ENCODE measurements at places on chromosomes 1 and 21.

GRCh38 chr21:37244501-37245095 is 22.5 kb downstream of the VPS26C start:
- no peak for DNase-seq

GRCh38 chr21:34690041-34690792 is 21.4 kb downstream of the CLIC6 start:
- no peak for DNase-seq

- no peak for DNase-seq
Observed at GRCh38 chr1:241215683-241216082, 141.3 kb downstream of the RGS7 start.

- no peak for DNase-seq
Observed at GRCh38 chr1:208074353-208074752, 163.4 kb upstream of the CD34 start.

DNA sequence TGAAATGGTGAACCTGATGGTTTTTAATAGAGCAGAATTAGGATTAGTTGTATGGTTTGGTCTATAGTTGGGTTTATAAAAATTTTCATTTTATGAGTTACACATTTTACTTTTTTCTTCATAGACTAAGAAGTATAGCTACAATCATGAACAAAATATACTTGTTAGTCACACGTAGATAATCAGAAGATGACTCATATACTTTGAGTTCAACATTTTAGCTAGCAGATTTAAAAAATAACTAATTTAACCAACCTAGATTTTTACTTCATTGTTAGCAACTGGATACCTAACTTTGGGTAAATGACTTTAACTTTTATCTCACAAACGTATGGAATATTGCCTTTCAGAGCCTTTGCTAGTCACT is 27.9 kb downstream of the MORC3 start:
- DNase-seq, result no peak

- DNase-seq, result no peak
Observed at GRCh38 chr21:46028573-46029091, 47.1 kb downstream of the COL6A1 start.

DNA sequence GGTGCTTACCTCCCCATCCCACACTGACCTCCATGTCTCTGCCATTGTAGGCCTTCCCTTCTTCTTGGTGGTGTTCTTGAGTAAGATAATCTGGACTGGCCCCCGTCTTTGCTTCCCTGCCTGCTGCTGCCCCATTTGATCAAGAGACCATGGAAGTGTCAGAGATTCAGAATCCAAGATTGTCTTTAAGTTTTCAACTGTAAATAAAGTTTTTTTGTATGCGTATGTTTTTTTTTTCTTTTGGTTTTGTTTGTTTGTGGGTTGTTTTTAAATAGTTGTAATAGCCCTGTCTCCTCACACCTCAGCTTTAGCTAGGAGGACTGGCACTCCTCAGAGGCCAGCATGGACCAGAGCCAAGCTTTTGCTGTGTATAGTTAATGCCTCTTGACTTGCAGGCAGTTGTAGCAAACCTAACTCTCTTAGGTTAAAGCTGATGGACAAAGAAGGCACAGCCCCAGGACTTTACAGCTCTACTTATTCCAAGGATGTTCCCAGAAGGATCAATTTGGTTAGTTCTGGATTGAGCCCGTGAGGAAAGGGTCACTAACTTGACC is 5.6 kb upstream of the YBX1 start:
- no peak for DNase-seq

GRCh38 chr1:243233908-243234307 is 21.2 kb downstream of the CEP170 start:
- DNase-seq, result no peak

- no peak for DNase-seq
Observed at GRCh38 chr1:26129778-26130177, 18.2 kb downstream of the PDIK1L start.

GRCh38 chr1:240093120-240093961 is 1.7 kb downstream of the FMN2 start:
- DNase-seq, result no peak

GRCh38 chr1:5901150-5901549 is 91.1 kb downstream of the NPHP4 start:
- no peak for DNase-seq

GRCh38 chr1:111747282-111747734 is 8.1 kb upstream of the INKA2 start:
- peak; percentile 78 for DNase-seq

- DNase-seq, result no peak
Observed at GRCh38 chr1:244047621-244048255, 3.3 kb upstream of the ZBTB18 start.

DNA sequence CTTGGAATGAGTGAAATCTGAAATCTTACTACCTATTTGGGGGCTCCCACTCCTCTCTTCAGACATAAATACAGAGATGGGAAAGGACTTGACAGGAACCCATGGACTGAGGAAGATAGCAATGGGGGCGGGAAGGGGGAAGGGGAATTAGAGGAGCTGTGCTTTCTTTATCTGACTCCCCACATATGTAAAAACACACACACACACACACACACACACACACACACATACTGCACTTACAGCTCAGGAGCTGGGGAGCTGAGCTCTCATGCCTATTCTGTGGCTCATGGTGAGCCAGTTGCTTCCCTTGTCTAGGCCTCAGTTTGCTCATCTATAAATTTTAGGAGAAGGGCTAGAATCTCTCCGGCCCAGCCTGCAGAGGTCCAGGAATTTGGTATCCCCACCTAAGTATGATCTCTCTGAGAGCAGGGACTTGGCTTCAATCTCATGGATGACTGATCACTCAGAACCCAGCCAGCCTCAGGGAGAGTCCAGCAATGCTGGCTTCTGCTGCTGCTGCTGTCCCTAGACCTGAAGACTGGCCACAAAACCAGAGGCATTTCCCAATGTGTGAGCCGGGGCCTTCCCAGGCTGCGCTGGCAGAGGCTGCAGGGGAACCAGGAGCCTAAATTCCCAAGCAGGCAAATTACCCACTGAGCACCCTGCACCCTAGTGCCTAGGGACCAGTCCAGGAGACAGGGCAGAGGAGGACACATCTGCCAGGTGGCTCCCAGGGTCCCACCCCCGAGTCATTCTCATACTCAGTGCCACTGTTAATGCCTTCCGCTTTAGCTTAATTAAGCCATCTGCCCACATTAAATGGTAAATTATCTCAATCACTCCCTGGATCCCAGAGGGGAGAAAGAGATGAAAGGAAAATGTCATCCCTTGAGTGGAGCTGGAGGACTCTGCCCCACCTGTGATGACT is 57.5 kb upstream of the RBM15 start:
- no peak for DNase-seq
